Stimulated activated CD4-positive, alpha-beta T cell treated with anti-CD3 and anti-CD28 coated beads, Interleukin-2, amount 100 ng/mL, for 24 hours (primary cell): ENCODE measurements at places on chromosomes 7 and 10.

DNA sequence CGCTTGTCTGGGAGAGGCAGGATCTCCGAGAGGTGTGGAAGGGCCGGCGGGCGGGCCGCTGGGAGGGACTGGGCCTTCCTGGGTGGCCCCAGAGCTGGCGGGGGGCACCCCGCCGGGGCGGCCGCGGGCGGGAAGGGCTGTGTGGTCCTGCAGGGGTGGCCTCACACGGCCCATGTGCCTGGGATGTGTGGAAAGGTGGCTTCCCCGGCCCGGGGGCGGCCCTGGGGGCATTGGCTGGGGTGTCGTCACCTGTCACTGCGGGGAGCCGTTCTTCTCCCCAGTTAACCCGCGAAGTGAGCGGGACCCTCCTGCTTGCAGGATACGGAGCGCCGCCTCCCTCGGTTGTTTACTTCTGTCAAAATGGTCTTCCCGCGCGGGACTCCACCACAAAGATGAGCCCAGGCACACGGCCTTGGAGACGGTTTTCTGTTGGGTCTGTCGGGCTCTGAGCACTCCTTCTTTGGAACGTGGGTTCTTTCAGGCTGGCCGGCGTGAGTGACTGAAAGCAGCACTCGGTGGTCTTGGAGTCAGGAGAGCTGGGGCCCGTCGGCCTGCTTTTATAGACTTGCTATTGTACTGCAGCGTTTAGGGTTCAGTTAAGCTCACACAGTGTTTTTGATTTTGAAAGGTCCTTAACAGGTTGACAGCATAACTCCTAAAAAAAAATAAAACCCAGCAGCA is 700 bp downstream of the SMC3 start:
- peak; percentile 65 for DNase-seq

DNA sequence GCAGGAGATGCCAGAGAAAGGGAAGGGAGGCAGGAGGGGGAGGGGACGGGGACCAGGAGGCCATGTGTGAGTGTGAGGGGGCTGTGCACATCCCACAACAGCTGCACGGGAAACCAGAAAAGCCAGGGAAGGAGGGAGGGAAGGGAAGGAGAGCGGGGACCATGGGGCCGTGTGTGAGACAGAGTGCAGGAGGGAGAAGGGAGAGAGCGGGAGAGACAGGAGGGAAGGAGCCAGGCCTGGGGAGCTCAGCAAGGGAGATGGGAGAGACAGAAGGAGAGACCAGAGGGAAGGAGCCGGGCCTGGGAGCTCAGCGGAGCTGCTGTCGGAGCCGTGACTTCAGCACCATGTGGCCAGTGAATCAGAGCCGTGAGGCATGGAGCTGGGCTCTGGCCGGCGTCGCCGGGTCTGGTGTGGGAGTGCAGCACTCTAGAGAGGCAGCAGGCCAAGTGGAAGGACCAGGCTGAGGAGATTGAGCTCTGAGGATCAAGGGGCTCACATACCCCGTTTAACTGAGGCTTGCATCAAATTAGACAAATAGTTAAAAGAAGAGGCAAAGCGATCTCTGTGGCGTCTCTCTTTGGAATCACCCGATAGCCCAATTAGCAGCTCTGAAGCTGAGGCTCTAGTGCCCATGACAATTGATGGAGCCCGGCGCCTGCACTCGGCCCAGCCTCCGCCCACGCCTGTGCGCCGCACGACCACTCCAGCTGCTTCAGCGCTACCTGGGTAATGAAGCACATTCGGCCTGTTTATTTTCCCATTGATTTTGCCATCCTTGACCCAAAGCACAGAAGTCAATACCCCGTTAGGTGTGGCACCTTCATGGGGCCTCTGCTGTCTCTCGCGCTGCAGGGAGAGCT is 150.4 kb downstream of the MAD1L1 start:
- no peak for DNase-seq

DNA sequence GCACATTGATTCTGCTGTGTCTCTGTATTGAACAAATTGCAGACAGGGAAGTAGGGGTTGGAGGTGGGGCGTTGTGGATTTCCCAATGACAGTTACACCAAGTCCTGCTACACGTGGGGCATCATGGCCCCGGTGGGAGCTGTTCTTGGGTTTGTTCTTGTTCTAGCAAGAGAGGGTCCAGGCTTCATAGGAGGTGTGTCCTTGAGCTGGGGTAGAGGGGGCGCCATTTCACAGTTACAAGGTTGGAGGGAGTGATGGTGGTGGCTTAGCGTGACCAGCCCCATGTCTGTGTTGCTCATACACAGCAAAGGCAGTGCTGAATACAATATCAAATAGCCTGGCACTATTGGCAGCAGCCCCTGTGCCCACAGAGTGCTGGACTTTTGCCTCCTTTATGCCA is 15.7 kb downstream of the SH2D4B start:
- no peak for DNase-seq

GRCh38 chr10:124315591-124316270 is 103.0 kb downstream of the OAT start:
- DNase-seq: no peak

DNA sequence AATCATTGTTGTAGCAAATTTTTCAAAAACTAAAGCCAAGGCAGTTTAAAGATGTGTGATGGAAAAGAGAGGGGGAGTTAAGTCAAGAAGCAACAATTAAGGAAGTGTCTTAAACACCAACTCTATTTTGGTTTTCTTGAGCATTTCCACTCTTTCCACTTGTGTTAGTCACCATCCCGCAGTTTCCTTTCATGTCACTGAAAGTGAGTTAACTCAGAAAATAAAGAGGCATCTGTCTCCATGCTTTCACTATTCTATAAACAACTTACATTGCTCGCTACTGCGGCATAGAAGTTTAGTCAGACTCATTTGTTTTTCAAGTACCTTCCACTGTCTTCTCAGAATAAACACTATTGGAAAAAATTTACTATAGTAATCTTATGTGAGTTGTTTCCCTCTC is 284.9 kb upstream of the SEMA3D start:
- no peak for DNase-seq

- DNase-seq: no peak
These were observed 83.0 kb upstream of the PITRM1 start for GRCh38 chr10:3255616-3256015.

GRCh38 chr10:124197371-124198124 is 104.2 kb upstream of the CHST15 start:
- no peak for DNase-seq

GRCh38 chr10:77485847-77486246 is 151.8 kb downstream of the KCNMA1 start:
- DNase-seq: no peak

GRCh38 chr10:660970-661596 is 28.4 kb downstream of the DIP2C start:
- DNase-seq: no peak

DNA sequence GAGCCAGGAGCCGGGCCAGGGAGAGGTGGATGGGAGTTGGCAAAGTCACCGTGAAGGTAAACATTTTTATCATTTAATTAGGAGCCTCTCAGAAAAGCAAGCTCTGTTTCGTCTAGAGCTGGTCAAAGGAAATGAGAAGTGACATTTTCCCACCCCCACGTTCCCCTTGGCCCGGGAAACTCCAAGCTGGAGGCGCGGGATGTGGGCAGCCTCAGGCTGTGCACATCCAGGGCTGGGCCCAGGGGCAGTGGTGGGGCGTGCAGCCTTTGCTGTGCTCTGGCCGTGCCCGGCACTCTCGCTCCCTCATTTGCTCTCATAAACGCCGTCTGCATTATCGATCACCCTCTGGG is 135.6 kb upstream of the RET start:
- DNase-seq: no peak

DNA sequence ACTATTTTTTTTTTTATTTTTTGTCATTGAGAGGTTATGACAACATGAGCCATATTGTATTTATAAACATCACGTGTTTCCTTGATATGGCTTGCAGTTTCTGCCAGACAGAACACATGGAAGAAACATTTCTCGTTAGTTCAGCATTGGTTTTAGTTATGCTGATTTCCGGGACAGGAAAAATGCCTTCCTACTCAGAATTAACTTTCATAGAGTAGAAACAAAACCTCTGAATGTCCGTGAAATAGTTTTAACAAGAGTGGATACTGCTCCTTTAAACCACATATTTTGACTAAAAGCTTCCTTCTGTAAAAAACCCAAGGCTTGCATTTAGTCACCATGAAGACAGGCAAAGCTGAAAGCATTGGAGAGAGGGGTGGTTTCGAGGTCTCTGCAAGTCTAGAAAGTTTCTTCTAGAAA is 240.4 kb downstream of the KIAA1217 start:
- DNase-seq: no peak

- no peak for DNase-seq
These were observed 53.9 kb downstream of the AP3M1 start for GRCh38 chr10:74096777-74097176.

- DNase-seq: no peak
These were observed 114.8 kb downstream of the WDFY4 start for GRCh38 chr10:48799341-48800006.

- no peak for DNase-seq
These were observed 129.6 kb upstream of the MKLN1 start for GRCh38 chr7:131197920-131198615.

DNA sequence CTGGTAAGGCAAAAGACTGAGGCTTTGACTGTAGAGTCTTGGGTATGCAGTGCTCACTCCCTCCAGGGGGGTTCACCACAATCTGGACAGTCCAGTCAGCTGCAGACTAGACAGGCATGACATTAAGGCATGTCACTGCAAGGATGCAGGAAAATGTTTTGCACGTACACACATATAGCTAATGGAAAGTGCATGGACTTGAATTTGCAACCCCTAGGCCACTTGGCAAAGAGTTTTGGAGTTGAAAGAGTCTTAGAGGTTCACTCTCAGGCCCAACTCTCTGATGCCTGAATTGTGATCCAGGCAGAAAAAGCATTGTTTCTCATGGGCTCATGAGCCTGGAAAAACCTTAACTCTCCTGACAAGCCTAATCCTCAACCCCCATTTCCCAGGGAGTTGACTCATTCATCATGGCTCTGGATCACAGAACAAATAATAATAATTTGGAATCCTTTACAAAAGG is 51.9 kb downstream of the LAMB4 start:
- DNase-seq: no peak

GRCh38 chr10:11403116-11403515 is 208.3 kb downstream of the USP6NL start:
- DNase-seq: peak; percentile 47

GRCh38 chr7:24318326-24318725 is 34.3 kb downstream of the NPY start:
- DNase-seq: no peak

DNA sequence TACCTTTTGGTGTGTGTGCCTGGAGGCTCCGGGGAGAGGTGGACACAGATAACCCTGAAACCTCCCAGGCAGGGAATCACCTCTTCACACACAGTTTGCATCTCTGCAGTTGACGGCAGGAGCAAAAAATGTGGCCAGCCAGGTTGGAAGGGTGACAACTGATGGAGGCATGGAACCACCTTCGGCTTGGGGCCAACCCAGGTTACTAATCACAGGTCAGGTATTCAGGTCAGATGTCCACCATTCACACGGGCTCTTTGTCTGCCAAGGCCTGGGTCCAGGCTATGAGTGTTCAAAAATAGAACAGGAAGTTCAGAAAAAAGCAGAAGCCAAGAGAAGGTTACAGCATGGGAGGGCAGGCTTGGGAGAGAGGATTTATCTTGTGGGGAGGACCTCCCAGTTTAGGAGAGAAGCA is 137.2 kb upstream of the EFCAB10 start:
- DNase-seq: no peak

DNA sequence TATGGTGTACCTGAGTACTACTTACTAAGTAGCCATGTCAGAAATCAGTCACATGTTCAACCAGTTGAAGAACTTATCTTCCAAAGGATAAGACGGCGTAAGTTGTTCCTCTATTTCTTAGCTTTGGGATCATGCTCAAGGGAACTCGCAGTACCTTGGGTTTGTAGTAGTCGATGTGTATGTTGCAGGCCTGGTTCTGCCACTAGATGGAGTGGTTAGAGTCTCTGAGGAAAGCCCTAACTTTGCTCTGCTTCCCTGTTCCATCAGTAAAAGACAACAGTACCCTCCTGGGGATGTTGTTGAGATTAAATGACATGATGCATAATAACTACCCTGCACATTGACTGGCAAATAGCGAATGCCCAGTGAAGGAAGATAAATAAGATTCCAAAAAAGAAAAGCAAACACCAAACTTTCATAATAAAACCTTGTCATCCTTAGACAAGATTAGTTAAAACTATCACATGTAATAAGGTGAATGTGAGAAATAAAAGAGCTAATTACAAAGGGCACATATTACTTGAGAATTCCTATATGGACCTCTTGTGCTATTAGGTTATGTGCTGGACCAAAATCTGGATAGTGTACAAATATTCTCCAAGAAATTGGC is 165.9 kb downstream of the ABCA13 start:
- no peak for DNase-seq

DNA sequence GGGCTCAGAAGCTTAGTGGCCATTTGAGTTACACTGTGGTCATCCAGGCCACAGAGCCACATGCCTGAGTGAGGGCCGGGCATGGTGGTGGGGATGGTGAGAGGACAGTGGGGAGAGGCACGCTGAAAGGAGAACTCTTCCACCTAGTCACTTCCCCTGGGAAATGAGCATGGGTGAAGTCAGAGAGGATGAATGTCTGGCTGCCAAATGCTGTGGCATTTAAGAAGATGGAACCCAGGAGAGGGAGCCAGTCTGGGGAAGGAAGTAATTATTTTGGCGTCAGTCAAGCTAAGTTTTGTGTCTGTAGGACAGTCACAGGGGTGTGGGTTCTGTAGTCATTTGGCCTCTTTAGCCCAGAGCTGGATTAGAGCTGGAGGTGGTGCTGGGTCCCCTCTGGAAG is 86.0 kb upstream of the PODXL start:
- DNase-seq: no peak

- no peak for DNase-seq
These were observed 313 bp upstream of the MLXIPL start for GRCh38 chr7:73624669-73625001.

DNA sequence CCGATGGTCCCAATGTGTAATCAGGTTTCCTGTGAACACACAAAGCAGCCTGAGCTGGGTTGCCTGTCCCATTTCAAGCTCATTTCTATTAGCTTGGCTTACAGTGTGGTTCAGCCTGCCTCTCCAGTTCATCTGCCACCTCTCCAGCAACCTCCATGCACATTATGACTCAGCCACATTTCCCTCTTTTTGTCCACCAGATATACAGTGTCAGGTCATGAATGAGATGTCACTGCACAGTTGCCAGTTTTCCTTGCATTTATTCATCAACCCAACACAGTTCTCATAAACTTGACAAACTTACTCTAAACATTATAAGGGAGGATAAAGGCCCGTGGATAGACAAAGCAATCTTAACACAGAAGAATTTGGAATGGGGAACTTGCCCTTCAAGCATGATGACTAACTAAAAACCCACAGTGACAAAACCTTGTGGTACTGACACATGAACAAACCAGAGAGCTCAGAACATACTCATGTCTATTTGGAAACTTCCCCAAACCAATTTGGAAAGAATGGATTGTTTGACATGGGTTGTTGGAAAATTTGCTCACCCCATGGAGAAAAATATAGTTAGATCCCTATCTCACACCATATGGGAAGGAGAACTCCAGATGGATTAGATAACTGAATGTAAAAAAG is 2.5 kb upstream of the CFAP58 start:
- no peak for DNase-seq

DNA sequence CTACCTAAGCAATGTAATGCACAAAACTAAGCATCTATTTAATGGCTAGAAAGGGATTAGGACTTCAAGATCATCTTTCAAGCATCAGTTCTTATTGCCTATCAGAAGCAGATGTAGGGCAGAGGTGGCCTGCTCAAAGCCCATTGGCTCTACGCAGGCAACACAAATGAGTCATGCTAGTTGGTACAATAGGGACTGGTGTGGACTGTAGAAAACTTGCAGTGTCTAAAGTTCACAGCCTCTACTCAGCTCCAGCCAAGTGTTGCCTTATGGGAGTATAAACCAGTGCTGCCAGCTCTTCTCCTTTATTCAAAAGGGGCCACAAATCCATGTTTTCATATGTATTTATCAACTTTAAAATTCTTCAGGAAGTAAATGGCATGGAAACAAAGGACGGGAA is 31.7 kb downstream of the ASAH2 start:
- no peak for DNase-seq
